Activated CD4-positive, CD25-positive, alpha-beta regulatory T cell (primary cell): ENCODE measurements at places on chromosomes 13 and 19.

GRCh38 chr13:20332361-20333096, 100.4 kb upstream of the GJB6 start:
- no peak for DNase-seq

DNA sequence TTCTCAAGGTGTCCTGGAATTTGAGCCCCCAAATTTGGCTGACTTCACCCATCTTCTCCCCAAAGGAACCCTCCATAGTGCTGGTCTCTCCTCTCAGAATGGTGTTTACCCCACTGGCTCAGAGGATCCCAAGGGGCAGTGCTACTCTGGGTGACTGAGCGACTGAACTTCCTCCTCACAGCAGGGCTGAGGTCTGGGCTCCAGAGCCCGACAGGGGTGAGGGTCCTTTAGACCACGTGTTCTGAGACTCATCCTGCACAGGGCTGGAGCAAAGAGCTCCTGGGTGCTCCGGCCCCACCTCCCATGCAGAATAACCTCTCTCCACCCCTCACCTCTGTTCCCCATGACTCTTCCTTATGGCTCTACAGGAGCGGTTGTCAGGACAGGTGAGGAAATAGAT, 23.2 kb upstream of the CD33 start:
- no peak for DNase-seq

DNA sequence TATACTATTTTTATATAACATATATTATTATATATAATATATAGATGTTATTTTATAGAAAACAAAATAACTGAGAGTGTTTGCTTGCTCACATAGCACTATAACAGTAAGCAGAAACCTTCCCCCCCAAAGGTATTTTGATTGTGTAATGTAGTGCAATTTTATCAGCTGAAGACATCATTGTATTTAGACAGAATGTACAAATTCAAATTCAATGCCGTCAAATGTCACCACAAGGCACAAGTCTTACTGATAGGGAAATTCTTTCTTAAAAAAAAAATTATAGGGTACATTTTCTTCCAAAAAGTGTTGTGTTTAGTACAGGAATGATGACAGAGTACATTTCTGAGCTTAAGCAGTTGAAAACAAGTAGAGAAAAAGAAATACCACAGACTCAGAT, 1147.1 kb upstream of the SPRY2 start:
- DNase-seq = no peak

- no peak for DNase-seq
These were observed 18.3 kb downstream of the UQCRFS1 start for GRCh38 chr19:29194658-29195057.

DNA sequence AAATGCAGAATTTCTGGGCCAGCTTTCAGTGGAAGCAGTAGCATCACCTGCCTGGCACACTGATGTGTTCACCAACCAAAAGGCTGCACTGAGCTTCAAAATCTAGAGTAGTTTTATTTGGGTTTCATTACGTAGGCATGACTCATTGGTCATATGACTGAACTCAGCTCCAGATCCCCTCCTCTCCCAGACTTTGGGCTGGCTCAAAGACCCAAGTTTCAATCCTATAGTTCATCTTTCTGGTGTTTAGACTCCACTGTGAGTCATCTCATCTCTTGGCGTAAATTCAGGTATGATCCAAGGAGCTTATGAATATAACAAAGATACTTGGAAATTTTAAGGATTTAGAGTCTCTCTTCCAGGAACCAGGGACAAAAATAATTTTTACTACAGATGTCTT, 17.7 kb downstream of the ZMYM5 start:
- DNase-seq = no peak

DNA sequence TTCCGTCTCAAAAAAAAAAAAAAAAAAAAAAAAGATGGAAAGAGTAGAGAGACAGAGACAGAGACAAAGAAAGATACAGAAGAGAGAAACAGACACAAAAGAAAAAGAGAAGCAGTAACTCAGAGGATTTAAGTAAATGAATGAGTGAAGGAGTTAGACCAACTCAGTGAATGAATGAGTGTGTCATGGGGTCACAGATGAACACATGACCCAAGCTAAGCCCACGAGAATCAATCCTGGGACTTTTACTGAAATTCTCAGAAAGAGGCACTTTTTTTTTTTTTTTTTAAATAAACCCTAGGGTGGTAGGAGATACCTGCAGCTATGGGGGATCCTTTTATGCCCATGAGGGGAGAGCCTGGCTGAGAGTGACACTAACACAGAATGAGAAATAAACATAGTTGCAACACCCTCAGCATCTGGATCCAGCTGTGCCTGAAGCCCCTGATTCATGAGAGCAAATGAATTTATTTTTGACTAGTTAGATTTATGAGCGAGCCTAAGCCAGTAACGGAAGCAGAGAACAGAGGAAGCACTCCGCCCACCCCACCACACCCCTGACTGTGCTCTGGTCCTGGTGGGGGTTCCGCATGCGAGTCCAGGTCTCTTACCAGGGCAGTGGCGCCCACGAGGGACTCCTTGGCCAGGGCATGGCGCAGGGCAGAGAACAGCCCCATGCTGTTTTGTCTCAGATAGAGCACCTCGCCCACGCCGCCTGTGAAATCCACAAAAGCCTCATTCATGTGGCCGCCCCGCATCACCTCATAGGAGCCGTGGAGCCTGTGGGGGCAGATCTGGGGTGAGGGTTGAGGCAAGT, 4.6 kb downstream of the CAPN12 start:
- no peak for DNase-seq

GRCh38 chr13:43297967-43298678, 274.7 kb downstream of the DNAJC15 start:
- DNase-seq = no peak

GRCh38 chr13:47252627-47253026, 355.8 kb upstream of the HTR2A start:
- DNase-seq = no peak

- no peak for DNase-seq
These were observed 11.6 kb downstream of the NFILZ start for GRCh38 chr19:8641908-8642547.

GRCh38 chr19:2813235-2814160, 6.2 kb upstream of the ZNF554 start:
- no peak for DNase-seq

GRCh38 chr13:96314974-96315373, 225.1 kb downstream of the HS6ST3 start:
- DNase-seq = no peak

- no peak for DNase-seq
These were observed 21.3 kb downstream of the ANKRD10 start for GRCh38 chr13:110893571-110893970.

DNA sequence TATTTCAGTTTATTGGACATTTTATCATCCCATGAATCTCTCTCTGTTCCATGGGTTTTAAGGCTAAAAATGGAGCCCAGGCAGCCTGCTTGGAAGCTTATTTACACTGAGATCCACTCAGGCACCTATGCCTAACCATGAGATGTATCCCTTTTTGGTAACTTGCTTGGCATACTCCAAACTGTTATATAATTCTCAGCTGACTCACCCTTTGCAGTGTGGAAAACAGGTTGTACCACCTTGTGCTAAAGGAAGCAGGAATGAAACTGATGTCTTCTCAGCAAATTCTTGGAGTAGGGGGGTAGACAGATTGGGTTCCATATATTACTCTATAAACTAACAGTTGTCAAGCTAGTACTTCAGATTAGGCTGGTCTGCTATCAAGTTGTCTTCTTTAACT, 483.6 kb downstream of the KLF5 start:
- DNase-seq = no peak

- DNase-seq = no peak
These were observed 16.3 kb downstream of the PIAS4 start for GRCh38 chr19:4023600-4024398.

DNA sequence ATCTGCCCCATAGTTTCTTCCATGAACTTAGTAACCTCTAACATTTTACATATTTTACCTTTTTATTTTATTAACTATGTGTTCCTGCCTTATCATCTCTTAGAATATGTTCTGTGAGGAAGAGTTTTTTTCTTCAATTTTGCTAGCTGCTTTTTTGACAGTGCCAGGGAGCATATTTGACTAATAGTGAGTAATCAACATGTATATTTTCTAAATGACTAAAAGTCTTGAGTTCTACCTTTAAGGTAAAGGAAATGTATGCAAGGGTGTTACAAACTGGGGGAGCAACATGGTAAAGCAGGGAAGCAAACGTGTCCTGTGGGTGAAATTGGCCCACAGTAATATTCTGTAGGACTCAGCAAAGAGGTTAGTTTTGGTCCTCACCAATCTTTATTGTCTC, 165.5 kb downstream of the NBEA start:
- DNase-seq = no peak

DNA sequence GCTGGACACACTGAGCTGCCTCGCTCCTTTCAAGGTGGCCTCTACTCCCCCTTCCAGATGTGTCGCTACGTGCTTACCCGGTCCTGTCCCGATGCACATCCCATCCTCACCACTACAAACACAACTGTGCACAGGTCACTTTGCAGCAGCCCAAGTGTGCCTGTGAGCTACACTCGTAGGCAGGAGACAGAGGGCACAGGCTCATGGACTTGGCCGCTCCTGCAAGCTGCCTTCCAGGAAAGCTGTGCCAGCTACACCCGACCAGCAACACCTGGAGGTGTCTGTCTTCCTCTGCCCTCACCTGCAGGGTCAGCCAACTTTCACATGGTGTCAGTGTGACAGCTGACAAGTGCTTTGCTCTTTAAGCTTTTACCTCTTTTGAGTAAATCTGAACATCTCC, 15.4 kb downstream of the CARS2 start:
- DNase-seq = no peak
